ENCODE measurements at places on chromosomes 1 and 21.

DNA sequence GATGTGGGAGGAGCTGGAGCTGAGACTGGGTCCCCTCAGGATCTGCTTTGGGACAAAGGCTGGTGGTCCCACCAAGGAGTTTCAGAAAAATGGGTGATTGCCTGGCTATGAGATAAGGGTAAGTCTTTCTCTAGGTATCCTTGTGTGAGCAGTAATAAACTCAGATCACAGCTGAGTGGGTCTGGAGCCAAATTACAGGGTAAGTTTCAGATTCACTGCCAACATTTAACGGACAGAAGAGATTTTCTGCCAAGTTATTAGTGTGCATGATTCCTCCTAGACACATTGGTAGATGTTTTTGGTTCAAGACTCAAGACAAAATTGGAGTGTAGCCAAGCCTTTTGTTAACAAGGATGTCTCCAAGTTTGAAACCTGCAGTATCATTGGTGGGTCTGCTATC is 7.5 kb downstream of the CD1B start:
- no peak for DNase-seq

GRCh38 chr1:6359216-6360116 is 34.1 kb downstream of the ACOT7 start:
- peak; percentile 28 for DNase-seq

DNA sequence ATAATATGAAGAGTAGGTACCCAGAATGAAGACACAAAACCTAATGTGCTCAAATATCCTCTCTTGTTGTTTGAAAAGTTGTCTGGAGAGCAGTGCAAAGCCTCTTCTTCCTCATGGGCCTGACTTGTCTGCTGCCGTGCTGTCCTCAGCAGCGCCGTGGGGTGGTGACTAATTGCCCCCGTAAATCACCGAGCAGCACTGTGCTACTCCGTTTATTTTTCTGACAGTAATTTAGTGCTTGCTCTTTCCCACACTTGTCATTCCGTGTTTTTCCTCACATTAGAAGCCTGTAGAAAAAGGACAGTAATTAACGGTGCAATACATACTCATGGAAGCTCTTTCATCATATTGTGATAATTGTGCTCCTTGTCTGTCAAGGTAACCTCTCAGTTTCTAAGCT is 114.8 kb upstream of the BARHL2 start:
- no peak for DNase-seq

DNA sequence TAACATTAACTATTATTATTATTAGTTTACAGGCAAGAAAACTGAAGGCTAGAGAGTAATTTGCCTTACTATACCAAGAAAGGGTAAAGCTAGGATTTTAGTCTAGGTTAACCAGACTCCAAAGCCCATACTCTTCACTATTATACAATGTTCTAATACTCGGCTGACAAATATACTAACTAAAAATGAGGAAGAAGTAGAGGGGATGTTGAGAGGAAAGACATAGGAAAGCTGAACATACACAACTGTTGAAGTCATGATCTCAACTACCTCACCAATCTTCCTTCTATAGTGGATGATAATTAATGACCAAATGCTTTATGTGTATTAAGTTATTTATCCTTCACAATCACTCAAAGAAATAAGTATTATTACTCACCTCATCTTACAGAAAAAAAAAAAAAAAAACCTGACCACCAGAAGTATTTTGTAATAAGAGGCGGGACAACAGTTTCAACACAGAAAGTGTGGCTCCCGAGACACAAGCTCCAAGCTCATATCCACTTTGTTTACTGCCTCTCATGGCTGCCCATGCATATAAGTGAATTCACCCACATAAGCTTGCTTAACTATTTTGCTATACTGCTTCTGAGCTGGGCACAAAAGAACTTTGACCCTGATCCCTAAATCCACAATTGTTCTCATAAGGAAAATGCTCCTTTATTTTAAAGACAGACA is 78.0 kb downstream of the USP1 start:
- DNase-seq = no peak

DNA sequence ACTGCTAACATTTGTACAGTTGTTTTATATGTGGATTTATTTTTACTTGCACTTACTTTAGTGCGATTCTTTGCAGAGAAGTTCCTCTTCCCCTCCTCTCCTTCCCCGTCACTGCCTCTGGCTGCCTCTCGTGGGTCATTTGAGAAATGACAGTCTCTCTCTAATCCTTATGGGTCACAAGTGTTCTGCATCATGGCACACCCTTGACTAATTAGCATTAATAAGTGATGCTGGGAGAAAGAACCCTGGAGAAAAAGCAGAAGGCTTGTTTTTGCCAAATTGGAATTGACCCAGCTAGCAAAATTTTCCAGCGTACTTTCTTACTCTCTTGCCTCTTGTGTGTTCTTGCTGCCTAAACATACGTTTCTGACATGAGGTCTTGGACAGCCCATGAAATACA is 301.2 kb downstream of the DUSP10 start:
- no peak for DNase-seq

DNA sequence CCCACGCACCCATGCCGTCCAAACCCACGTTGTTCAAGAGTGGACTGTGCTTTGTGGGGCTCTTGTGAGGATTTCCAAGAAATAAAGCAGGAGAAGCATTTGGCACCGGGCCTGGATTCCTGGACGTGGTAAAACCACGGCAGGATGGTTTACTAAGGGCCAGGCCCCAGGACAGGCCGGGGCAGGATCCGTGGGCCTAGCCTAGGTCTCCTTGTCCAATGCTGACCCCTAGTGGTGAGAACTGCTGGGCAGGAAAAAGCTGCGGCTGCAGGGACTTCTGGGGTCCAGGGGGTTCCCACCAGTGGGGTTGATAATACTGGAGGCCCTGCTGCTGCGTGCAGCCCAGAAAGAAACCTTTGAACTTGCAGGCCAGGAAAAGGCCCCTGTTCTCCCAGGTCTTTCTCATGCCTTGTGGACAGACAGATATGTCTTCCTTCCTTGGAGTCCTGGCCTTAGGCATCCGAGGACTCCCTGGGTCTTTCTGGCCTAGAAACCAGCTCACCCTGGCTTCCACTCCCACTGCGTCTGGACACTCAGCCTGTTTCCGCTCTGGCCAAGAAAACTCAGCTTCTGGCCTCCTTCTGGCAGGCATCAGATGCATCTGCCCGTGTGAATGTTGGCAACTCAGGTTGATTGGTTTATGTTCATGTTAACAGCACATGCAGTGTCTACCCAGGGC is 106.9 kb upstream of the TMEM51 start:
- no peak for DNase-seq

DNA sequence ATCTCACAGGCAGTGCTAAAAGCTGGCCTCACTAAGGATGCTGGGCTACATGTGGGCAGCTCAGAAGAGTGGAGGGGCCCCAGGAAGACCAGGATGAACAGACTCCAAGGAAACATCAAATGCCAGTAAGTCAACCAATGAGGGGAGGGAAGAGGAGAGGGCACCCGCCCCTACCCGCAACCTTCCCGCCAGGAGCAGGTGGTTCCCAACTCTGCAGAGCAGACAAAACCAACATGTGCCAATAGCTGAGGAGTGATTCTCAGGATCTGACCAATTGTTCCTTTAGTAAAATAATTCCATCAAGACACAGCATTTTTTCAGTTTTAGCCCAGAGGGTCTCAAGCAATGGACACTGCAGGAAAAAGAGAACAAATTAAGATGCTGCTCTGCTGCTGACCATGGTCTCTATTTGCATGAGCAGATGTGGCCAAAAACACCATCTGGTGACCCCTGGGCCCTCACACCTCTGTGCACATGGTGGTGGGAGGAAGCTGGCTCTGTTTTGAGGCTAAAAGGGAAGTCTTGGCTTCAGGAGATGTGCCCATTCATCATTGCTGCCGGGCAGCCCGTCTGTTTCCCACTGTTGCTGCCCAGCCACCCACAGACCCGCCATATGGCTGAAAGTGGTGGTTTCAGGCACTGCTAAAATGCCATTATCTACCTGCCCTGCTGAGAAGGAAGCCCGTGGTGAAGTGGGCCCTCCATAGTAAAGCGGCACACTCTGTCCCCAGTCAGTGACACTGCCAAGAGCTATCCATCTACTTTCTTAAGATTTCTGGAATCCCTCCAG is 231.8 kb downstream of the KCNH1 start:
- no peak for DNase-seq

GRCh38 chr21:33374450-33375096 is 28.6 kb upstream of the IFNGR2 start:
- peak; percentile 24 for DNase-seq

DNA sequence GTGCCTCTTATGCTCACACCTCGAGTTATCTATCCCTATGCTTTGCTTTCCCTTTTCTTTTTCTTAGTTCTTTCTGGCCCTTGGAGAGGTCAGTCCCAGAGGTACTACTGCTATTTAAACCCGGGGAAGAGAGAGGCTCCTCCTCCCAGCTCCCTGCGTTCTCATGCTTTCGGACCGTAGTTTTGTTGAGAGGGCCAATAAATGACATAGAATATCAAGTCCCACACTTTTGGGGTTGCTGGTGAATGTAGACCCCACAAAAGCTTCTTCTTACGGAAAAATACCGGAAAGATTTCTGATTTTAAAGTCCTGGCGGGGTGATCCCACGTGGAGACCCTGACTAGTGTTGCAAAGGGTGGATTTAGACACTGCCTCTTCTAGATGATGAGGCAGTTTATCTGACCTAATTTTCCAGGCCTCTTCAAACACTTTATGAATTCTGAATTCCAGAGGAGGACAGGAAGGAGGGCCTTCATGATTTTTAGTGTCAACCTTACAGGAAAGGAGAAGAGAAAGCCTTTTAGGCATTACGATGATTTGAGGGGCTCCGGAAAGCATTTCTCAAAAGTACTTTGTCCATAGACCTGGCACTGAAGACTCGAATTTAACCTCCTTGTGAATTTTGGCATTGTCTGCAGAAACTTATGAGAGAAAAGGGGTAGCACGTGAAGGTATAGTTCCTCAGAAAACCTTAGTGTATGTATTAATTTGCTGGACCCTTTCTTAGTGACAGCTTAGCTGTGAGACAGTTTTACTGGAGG is 694 bp downstream of the TMEM167B start:
- DNase-seq = no peak

GRCh38 chr21:45715441-45715840 is 71.9 kb downstream of the PCBP3 start:
- DNase-seq = no peak

GRCh38 chr21:30518876-30519275 is 16.9 kb upstream of the KRTAP19-5 start:
- DNase-seq = no peak

GRCh38 chr1:32345289-32345827 is 9.3 kb upstream of the MARCKSL1 start:
- DNase-seq = no peak

- DNase-seq = no peak
These were observed 70.7 kb downstream of the RYR2 start for GRCh38 chr1:237112663-237113062.

DNA sequence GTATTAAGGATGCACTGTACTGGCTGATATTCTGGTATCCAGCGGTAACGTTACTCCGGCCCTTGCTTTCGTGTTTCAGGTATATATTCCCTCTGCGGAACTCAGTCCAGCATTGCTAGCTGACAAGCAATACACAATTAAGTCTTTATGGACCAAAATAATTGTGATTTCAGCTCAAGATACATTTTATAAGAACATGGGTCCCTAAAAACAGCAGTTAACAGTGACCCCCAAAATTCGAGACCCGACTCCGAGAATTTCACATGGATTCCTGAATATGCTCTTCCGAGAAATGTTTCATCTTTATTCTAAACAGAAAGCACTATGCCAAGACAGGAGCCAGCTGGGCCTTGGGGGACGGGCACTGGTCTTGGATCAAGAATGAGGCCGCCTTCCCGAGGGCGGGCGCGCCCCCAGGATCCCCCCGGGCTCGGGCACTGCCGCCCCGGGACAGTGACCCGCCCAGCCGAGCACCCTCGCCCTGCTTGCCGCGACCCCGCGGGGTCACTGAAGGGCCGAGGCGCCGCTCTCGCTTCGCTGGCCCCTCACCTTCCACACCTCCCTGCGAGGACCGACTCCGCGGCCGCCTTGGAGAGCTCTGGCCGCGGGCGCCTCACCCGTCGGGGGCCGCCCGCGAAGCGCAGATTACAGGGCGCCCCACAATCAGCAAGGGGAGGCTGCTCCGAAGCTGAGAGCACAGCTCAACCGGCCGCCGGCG is 610 bp downstream of the SCYL3 start:
- DNase-seq = no peak

DNA sequence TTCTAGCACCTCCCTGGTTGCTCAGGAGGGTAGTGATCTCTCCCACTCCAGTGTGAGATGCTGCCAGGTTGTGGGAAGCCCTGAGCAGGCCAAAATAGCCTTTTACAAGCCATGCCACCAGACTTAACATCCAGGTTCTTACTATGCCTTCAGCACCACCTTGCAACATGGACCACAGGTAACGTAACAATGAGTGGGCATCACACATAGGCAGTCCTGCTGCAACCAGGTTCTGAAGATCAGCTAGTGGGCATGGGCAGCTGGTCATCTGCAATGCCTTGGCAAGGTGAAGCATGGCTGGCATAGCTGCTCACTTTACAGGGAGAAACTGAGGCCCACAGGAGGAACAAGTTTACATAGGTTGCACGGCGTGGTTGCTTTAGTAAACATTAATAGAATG is 40.7 kb downstream of the DHCR24 start:
- DNase-seq = no peak

GRCh38 chr1:67201891-67202290 is 35.6 kb downstream of the IL23R start:
- DNase-seq = no peak

DNA sequence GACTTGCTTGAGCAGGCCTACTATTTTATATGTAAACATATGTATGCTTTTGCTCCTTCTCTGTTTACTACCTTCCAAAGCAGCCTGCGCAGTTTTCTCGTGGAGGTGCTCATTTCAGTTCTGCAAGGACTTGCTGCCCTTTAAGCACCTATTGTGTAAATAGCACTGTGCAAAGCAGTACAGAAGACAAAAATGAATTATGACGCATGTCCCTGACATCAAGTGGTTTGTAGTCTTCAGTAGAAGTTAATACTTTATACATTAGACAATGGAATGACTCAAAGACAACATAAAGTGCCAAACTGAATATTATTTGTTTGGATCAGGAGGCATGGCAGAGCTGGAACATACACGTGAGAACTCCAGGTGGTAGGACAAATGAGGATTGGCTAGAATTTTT is 611.7 kb downstream of the LMO4 start:
- no peak for DNase-seq

GRCh38 chr1:58358346-58358745 is 188.2 kb downstream of the OMA1 start:
- no peak for DNase-seq

- no peak for DNase-seq
These were observed 480 bp downstream of the CADM3 start for GRCh38 chr1:159171688-159172501.

DNA sequence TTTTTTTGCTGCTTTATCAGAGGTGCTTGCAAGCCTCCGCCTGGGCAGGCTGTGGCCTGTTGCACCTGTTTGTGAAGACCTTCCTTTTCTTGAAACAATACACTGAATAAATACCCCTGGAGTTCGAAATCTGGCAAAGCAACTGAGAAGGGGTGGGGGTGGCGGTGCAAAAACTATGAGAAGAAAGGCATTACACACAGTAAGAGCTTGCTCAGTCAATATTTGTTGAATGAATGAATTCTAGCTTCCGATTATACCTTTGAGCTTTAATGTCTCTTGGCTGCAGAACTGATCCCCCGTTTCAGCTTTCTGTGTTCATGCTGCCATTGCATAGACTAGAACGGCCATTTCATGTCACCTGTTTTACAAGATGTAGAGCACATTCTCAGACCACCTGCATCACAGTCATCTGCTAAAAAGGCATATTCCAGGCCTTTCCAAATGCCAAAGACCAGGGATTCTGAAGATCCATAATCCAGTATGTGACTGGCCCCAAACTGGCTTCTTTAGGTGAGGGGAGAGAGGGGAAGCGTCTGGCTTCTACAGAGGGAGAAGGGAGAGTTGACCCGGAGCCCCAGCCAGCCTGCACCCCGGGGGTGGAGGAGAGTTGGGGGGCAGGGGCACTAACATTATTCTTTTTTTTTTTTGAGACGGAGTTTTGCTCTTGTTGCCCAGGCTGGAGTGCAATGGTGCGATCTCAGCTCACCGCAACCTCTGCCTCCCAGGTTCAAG is 111.5 kb downstream of the ETS2 start:
- DNase-seq = no peak
